Type B pancreatic cell (in vitro differentiated cells): ENCODE measurements at places on chromosomes 2 and 18.

DNA sequence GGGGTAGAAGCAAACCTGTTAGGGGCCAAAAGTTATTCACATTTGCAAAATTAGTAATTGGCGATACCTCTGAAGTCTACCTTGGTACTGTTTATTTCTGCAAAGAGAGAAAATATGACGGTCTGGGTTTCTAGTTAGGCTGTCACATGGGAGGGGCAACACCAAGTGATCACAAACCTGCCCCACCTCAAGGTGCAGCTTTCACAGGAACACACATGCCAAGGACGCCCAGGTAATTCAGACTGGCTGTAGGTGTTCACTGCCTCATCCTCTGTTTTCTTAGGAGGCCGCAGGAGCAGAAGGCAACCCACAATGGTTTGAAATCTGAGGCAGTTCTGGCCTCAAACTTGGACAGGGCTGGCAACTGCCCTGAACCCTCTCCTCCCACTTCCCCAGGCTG is 56.2 kb downstream of the STPG4 start:
- no peak for DNase-seq

- DNase-seq: no peak
Measured at GRCh38 chr2:74959106-74959751, 786 bp downstream of the POLE4 start.

DNA sequence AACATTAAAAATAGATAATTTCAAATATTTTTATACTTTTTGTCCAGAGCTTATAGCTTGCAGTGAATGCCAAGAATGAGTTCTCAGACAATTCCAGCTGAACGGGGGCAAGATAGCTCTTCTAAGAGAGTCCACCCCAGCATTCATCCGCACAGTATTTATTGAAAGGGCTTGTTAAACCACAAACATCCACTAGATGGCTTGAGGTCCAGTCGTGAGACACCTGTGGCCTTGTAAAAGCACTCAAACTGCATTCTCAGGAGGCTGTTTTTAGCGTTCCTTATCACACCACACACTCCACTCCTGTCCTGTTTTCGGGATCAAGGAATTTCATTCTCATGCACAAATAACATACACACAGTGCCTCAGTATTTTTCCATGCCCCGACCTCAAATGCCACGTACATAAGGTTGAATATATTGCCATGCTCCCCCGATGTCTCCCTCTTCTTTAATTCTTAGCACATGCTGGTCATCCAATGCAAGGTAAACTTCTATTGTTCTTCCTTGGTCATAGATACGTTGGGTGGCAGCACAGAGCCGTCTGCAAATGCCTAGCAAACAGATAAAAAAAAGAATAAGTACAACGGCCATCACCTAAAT is 47.4 kb downstream of the DNAJC10 start:
- DNase-seq: no peak

DNA sequence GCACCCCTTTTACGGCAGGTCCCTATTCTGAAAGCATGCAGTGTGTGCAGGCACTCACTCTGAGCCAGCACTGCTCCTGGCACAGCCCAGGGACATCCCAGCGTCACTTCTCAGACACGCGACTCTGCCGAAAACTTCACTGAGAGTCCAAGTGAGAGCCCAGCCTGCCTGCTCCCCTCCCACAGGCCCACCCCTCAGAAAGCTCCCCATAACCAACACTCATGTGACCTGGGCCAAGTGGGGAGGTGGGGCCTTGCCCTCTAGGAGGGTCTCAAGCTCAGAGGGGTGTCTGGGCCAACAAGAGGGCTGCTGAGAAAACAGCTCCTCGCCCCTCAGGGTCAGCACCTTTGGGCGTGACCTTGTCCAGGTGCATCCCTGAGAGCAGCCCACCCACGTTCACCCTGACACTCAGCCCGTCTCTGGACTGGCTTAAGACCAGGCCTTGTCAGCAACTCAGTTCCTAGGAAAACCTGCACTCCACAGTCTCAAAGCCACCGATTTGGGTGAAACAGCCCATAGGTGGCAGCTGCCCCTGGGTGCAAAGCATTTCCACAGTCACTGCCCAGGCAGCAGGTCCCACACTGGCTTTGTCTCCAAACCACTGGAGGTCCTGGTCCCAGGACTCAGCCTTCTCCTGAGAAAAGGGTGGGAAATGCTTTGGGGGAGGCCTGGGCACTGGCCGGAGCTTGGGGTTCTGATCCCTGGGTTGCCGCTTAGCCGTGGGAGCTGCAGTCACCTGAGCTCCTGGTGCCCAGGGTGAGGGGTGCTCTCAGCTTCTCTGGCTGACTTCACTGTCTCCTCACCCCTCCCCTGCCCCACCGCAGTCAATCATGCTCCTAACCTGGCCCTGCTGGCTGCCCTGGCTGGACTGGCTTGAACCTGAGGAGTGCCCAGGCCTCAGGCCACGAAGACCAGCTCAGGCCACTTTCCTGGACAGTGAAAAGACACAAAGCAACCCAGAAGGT is 209.6 kb downstream of the HDAC4 start:
- DNase-seq: peak; percentile 62

GRCh38 chr18:635171-635570 is 22.3 kb upstream of the TYMS start:
- DNase-seq: no peak

DNA sequence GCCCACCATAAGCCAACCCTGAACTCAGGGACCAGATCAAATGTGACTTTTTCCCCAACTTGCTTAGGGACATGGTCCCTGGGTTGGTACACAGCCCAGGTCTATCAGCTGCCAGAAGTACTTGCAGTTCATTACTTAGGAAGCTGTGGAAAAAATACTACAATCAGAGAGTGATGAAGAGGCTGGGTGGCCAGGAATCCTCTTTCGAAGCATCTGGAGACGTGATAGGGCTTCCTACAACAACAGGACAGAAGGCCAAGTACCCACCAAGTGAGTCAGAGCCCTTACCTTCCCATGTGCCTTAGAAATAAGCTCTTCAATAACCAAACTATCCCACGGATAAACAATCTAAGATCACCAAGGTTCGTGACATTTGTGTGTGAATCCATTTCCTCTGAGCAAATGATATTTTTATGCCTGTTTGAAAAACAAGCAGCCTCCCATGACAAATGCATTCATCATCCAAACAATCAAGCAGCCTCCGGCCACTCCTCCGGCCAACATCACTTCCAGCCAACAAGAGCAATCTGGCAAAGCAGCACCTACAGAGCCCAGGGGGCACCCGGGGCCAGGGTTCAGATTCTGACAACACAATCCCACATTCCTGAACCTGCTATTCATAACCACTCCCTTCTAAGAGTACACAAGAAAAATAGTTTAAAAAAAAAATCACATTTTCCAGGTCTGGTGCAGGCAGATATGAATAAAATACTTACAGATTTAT is 26.4 kb downstream of the TBC1D8 start:
- no peak for DNase-seq

DNA sequence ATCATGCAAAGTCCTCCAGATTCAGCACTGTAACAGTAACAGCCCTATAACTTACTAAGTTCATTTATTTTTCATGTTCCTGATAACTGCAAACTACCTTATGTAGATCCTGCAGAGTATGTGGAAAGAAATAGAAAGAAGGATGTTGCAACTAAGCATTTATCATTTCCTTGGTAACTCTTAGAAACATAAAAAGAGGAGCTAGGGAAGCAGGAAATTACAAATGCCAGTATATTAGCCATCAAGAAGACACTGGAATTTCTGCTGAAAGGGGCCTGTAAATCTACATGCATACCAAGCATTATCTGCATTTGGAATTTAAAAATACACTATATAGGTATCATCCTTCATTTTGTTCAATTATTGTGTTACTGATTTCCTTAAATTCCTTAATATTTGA is 66.8 kb downstream of the PDE11A start:
- DNase-seq: no peak

GRCh38 chr2:46684661-46685060 is 205.3 kb downstream of the TMEM247 start:
- DNase-seq: no peak

- no peak for DNase-seq
Measured at GRCh38 chr2:16663121-16663905, 2.3 kb downstream of the CYRIA start.

- no peak for DNase-seq
Measured at GRCh38 chr2:215455958-215456357, 20.1 kb upstream of the FN1 start.

DNA sequence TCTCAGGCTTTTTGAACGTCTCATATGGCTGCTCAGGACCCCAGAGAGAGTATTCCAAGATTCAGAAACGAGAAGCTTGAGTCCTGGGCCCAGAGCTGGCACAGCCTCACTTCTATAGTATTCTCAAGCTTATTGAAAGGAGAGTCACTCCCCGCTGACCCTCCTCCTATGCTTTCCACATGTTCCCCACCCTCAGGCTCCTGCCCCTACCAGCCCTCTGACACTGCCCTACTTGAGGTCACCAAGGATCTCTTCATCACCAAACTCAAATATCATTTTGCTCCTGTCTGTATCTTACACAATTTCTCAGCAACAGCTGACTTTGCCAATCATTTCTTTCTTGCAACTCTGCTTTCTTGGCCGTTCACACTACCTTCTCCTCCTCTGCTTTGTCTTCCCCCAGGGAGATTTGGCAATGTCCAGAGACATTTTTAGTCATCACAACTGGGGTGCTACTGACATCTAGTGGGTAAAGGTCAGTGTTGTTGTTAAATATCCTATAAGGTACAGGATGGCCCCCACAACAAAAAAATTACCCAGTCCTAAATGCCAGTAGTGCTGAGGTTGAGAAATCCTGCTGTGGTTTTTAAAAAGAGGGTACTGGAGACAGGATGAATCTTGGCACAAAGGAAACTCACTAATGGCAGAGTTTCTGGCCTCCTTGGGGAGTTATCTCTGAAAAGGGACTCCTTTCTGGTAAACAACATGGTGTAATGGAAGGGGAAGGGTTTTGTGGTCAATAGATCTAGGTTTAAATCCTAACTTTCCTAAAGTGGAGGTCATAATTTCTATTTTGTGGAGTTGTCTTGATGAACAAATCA is 26.9 kb upstream of the INSIG2 start:
- DNase-seq: no peak

- no peak for DNase-seq
Measured at GRCh38 chr2:207987025-207987716, 38.2 kb downstream of the PLEKHM3 start.

DNA sequence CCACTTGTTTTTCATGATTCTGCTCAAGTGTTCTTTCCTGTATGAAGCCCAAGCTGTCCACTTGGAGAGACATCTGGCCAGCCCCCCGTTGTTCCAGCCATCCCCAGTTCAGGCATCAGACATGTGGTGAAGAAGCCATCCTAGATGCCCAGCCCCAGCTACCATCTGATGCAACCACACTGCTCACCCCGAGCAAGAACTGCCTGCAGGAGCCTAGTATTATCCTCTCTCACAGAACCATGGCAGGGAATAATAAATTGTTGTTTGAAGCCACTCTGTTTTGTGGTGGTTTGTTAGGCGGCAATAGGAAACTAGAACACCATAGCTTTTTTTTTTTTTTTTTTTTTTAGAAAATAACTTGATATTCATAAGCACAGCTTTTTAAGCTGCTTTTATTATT is 19.5 kb upstream of the DARS1 start:
- DNase-seq: no peak

DNA sequence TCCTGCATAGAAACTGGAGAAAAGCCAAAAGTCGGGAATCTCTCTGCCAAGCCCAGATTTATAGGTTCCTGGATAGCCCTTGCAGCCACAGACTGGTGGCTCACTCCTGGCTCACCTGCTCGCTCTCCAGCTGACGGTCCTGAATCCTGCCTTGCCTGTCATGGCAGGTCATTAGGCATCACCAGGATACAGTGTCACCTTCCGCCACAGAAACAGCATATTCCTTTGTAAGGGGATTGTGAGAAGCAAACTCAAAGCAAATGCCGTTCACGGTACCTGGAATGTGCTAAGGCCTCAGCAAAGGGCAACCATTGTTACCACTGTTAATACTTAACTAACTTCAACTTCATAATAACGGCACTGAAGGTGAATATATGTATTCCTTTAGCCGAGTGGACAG is 57.1 kb upstream of the GPR45 start:
- no peak for DNase-seq

- DNase-seq: no peak
Measured at GRCh38 chr2:165305391-165306096, 66.3 kb downstream of the SCN2A start.

- DNase-seq: no peak
Measured at GRCh38 chr18:41758534-41758933, 196.5 kb upstream of the PIK3C3 start.

- DNase-seq: no peak
Measured at GRCh38 chr2:17621781-17622180, 81.3 kb downstream of the VSNL1 start.
